RWPE2 (cell line): ENCODE measurements at places on chromosomes 3 and 15.

DNA sequence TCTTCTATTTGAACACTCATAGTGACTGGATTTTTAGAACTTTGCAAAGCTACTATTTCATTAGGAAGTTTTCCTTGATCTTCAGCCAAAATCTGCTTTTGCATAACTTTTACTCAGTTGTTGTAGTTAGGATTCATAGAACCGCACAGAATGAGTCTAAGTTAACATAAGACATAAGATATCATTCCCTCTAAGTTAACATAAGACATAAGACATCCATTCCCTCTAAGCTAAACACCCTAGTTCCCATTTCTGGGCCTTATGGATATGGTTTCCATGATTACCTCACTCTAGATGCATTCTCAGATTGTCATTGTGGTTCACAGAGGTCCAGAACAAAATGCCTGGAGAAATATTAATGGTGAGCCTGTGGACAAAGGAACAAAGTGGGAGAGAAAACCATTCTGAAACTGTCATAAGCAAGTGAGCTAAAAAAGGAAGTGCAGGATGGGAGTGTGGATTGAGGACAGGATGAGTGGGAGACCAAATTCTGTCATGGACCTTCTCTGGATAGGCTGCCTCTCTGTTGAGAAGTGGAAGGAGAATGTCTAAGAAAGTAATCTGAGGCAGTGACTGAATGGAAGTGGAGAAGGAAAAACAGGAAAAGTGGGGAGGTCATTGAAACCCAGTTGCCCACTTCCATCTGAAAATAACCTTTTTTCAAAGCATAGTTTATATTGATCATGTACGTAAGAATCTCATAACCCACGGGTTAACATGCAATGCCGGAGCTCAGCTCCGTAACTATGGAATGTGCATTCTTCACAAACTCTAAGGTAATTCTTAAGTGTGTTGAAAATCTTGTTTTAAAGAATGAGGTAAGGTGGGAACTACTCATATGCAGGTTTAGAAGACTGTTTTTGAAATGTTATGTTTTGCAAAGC, 37.4 kb upstream of the SECISBP2L start:
- H3K36me3 ChIP-seq = no peaks in the 10 kb centered on the region
- H3K4me3 ChIP-seq = no peak overlapping the region
- no peak overlapping the region for H3K27ac ChIP-seq
- H3K4me1 ChIP-seq = no peaks in the 10 kb centered on the region

- no peaks in the 10 kb centered on the region for H3K4me1 ChIP-seq
- H3K27ac ChIP-seq = no peak overlapping the region
- no peak overlapping the region for H3K4me3 ChIP-seq
- DNase-seq = no peak
- no peaks in the 10 kb centered on the region for H3K36me3 ChIP-seq
- H3K27me3 ChIP-seq = no peaks in the 10 kb centered on the region
Observed at GRCh38 chr3:79994397-79994796, 226.6 kb upstream of the ROBO1 start.

GRCh38 chr3:171811913-171812335, 1.6 kb upstream of the PLD1 start:
- H3K4me1 ChIP-seq = peaks cover 30% of the 10 kb centered on the region
- H3K4me3 ChIP-seq = no peak overlapping the region
- no peaks in the 10 kb centered on the region for H3K27me3 ChIP-seq
- no peak for DNase-seq

GRCh38 chr3:117735481-117736101, 1026.0 kb downstream of the TUSC7 start:
- no peak overlapping the region for H3K4me3 ChIP-seq

DNA sequence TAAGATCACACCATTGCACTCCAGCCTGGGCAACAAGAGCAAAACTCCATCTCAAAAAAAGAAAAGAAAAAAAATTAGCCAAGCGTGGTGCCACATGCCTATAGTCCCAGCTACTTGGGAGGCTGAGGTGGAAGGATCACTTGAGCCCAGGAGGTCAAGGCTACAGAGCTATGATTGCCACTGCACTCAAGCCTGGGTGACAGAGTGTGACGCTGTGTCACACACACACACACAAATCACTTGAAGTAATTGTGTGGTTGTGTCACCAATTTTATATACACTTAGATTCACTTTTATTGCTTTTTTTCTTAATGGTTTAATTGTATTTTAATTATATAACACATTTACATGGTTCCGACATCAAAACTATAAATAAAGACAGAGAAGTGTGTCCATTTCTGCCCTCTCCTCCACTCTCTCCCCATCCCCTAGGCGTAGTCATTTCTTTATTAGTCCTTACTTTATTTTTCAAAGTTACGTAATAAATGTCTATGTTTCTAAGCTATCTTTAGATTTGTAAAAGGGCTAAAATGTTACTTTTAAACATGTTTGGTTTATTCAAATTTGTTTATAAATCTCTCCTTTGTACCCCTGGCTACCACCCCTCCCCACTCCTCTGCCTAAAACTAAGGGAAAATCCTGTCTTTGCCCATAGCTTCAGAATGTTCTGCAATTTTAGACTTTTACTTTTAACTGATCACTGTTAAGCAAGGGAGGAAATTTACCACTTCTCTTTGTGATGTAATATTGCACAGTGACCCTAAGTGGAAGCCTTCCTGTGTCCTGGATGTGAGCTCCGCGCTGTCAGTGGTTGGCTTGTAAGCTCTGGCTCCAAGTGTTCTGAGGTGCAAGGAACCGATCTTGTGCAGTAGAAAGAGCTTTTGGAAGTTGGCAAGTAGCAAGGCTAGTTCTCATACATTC, 10.8 kb upstream of the VILL start:
- no peak for DNase-seq
- no peaks in the 10 kb centered on the region for H3K4me1 ChIP-seq
- no peaks in the 10 kb centered on the region for H3K27me3 ChIP-seq
- no peak overlapping the region for H3K27ac ChIP-seq
- no peak overlapping the region for H3K4me3 ChIP-seq

GRCh38 chr3:176799675-176800074, 397.6 kb downstream of the TBL1XR1 start:
- H3K4me3 ChIP-seq = no peak overlapping the region
- H3K36me3 ChIP-seq = no peaks in the 10 kb centered on the region
- no peaks in the 10 kb centered on the region for H3K27me3 ChIP-seq

DNA sequence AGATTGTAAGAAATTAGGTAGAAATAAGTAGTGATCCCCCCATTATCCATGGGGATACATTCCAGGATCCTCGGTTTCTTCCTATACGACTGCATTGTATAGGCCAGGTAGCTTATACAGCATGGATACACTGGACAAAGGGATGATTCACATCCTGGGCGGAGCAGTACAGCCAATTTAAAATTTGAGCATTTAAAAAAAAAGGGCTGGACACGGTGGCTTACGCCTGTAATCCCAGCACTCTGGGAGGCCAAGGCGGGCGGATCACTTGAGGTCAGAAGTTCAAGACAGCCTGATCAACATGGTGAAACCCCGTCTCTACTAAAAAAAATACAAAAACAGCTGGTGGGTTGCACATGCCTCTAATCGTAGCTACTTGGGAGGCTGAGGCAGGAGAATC, 976 bp upstream of the ARGFX start:
- H3K27me3 ChIP-seq = no peaks in the 10 kb centered on the region
- DNase-seq = no peak
- H3K36me3 ChIP-seq = no peaks in the 10 kb centered on the region
- no peaks in the 10 kb centered on the region for H3K4me1 ChIP-seq
- no peak overlapping the region for H3K4me3 ChIP-seq

- DNase-seq = peak; percentile 45
- no peak overlapping the region for H3K4me3 ChIP-seq
- no peak overlapping the region for H3K27ac ChIP-seq
- H3K4me1 ChIP-seq = no peaks in the 10 kb centered on the region
Observed at GRCh38 chr3:51712511-51712931, 5.7 kb downstream of the GRM2 start.

- H3K36me3 ChIP-seq = no peaks in the 10 kb centered on the region
- H3K27me3 ChIP-seq = no peaks in the 10 kb centered on the region
- DNase-seq = no peak
- H3K4me1 ChIP-seq = no peaks in the 10 kb centered on the region
- no peak overlapping the region for H3K4me3 ChIP-seq
- no peak overlapping the region for H3K27ac ChIP-seq
Observed at GRCh38 chr15:67785431-67785830, 39.9 kb upstream of the SKOR1 start.

DNA sequence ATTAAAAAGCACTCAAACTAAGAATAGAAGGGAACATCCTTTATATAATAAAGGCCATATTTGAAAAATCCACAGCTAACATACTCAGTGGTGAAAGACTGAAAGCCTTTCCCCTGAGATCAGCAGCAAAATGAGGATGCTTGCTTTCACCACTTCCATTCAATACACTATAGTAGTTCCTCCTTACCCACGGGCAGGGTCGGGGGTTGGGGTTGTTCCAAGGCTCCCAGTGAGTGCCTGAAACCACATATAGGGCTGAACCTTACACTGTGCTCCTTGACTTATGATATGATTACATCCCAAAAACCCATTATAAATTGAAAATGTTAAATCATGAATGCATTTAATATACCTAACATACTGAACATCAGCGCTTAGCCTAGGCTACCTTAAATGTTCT, 37.7 kb downstream of the ALDH1L1 start:
- H3K27ac ChIP-seq = no peak overlapping the region
- peaks cover 21% of the 10 kb centered on the region for H3K27me3 ChIP-seq
- H3K4me1 ChIP-seq = no peaks in the 10 kb centered on the region
- no peak overlapping the region for H3K4me3 ChIP-seq
- no peaks in the 10 kb centered on the region for H3K36me3 ChIP-seq
- no peak for DNase-seq

GRCh38 chr15:69652751-69653305, 200.2 kb downstream of the RPLP1 start:
- no peak overlapping the region for H3K27ac ChIP-seq
- H3K4me3 ChIP-seq = no peak overlapping the region
- H3K27me3 ChIP-seq = peaks cover 8% of the 10 kb centered on the region
- H3K4me1 ChIP-seq = peaks cover 11% of the 10 kb centered on the region

- H3K4me3 ChIP-seq = no peak overlapping the region
- H3K36me3 ChIP-seq = no peaks in the 10 kb centered on the region; the same call in 1 of the 2 replicates
- no peaks in the 10 kb centered on the region for H3K27me3 ChIP-seq
- no peaks in the 10 kb centered on the region for H3K4me1 ChIP-seq
- DNase-seq = no peak
- no peak overlapping the region for H3K27ac ChIP-seq
Observed at GRCh38 chr3:147197739-147198138, 208.6 kb downstream of the ZIC4 start.

DNA sequence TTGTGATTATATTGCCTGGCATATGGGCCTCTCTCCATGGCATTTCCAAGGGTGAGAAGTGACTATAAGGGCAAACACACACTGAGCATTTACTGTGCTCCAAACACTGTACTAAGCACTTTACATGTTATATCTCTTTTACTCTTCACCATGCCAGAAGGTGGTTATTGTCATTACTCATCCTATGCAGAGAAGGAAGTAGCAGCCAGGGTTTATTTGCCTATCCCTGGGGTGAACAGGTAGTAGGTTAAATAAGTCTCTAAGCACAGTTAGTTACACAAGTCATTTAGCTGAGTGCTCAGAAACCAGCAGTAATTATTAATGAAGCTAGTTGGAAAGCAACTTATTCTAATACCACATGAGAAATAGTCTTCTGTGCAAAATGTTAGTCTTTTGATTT, 109.9 kb upstream of the SYNPR start:
- no peaks in the 10 kb centered on the region for H3K36me3 ChIP-seq
- no peak for DNase-seq
- H3K4me1 ChIP-seq = no peaks in the 10 kb centered on the region
